MCF 10A (cell line): ENCODE measurements at places on chromosomes 1 and 21. TPM values are rescaled to one million over a fixed set of nuclear protein-coding genes. Genes with fewer than 3 reads are reported as not detected.

GRCh38 chr1:48203287-48203900 is 19.1 kb upstream of the SLC5A9 start:
- DNase-seq = peak; percentile 62

The SDC3 gene
- 21.7 and 25.5 TPM in 2 replicates for total RNA-seq

DNA sequence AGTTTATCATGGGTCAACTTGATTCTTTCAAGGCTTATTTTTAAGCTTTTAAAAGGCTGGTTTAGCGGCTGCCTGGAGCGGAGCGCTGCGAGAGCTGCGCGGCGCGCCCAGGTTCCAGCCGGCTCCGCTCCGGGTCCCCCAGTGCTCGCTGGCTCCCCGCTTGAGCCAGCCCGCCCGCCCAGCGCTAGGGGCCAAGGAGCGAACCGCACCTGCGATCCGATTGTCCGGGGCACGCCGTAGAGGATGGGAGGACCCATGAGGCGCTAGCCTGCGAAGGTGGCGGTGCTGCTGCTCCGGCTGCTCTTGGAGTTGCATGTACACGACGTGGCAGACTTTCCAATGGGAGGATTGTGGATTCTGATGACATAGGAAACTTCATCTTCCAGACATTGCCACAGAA is 9.9 kb upstream of the CFHR4 start:
- DNase-seq = no peak

GRCh38 chr21:44484498-44485253 is 29.4 kb downstream of the LRRC3 start:
- DNase-seq = no peak
